ENCODE measurements at places on chromosomes 4 and X. TPM values are rescaled to one million over a fixed set of nuclear protein-coding genes. Genes with fewer than 3 reads are reported as not detected.
A peak's percentile ranks its signal among the peaks of the same experiment; 100 is the strongest.

DNA sequence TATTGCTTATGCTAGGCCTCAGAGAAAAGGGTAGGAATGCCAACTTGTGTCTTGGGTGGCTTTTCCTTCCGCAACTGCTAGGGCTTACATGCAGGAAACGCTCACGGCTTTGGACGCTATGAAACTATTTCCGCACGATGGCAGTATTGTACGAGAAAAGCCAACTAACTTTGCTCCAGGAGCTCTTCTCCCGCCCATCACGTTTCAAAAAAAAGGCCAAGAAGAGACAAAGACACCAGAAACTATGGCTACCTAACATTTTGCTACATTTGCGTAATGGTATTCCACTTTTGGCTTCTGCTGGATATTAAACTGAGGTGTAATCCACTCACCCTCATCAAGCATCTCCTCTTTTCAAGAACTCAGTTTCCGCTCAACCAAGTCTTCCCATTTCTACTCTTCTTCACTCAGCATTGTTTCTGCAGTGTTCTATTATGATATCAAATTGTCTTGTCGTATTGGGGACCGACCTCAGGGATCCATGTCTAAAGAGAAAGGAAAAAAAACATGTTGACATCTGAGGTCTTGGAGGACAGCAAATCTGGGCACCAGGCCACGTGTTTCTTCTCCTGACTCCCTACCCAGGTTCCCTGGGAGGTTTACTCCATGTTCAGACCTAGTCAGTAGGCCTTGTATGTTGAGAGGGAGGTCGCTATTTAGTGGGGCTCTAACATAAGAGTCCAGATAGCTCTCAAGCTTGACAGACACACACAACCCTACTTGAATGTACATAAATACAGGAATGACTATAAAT, 239.4 kb upstream of the STK26 start:
- H3K4me1 ChIP-seq: peaks cover 4% of the 10 kb centered on the region
- DNase-seq: peak; percentile 80
- peaks cover 3% of the 10 kb centered on the region for H3K27me3 ChIP-seq
- H3K36me3 ChIP-seq: no peaks in the 10 kb centered on the region
- H3K27ac ChIP-seq: no peak overlapping the region

- no peaks in the 10 kb centered on the region for H3K36me3 ChIP-seq
- DNase-seq: peak; percentile 95
- peaks cover 73% of the 10 kb centered on the region for H3K27me3 ChIP-seq
- no peak overlapping the region for H3K27ac ChIP-seq
- peaks cover 1% of the 10 kb centered on the region for H3K4me1 ChIP-seq
Observed at GRCh38 chr4:84503495-84504437, 4.7 kb upstream of the NKX6-1 start.

DNA sequence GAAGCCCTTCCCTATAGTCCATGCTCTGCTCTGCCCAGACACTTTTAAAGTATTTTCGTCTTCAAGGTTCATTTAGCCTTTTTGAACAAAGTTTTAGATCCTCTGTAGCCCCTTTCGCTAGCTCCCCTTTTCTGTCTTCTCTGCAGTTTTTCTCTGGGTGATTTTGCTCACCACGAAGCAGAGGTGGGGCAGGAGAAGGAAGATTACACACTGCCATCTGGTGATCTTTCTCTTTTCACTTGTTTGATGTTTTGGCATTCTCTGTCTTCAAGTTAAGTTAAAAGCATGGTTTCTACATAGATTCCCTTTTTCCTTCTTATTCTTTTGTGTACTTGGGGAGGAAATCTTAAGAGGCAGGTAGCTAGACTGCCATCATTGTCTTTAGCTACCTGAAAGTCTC, 43.9 kb downstream of the CC2D2A start:
- H3K4me3 ChIP-seq: no peak overlapping the region
- H3K27ac ChIP-seq: no peak overlapping the region
- H3K27me3 ChIP-seq: no peaks in the 10 kb centered on the region

- no peak for DNase-seq
- no peaks in the 10 kb centered on the region for H3K36me3 ChIP-seq
- peak overlapping the region; percentile 77 for H3K4me3 ChIP-seq
- H3K27me3 ChIP-seq: no peaks in the 10 kb centered on the region
- peak overlapping the region; percentile 70 for H3K27ac ChIP-seq
- peaks cover 31% of the 10 kb centered on the region for H3K4me1 ChIP-seq
Observed at GRCh38 chr4:39045827-39046221, 13.6 kb upstream of the TMEM156 start.

GRCh38 chr4:148044912-148045352, 313.0 kb downstream of the ARHGAP10 start:
- no peaks in the 10 kb centered on the region for H3K4me1 ChIP-seq
- no peak overlapping the region for H3K27ac ChIP-seq
- no peaks in the 10 kb centered on the region for H3K27me3 ChIP-seq
- DNase-seq: peak; percentile 74

DNA sequence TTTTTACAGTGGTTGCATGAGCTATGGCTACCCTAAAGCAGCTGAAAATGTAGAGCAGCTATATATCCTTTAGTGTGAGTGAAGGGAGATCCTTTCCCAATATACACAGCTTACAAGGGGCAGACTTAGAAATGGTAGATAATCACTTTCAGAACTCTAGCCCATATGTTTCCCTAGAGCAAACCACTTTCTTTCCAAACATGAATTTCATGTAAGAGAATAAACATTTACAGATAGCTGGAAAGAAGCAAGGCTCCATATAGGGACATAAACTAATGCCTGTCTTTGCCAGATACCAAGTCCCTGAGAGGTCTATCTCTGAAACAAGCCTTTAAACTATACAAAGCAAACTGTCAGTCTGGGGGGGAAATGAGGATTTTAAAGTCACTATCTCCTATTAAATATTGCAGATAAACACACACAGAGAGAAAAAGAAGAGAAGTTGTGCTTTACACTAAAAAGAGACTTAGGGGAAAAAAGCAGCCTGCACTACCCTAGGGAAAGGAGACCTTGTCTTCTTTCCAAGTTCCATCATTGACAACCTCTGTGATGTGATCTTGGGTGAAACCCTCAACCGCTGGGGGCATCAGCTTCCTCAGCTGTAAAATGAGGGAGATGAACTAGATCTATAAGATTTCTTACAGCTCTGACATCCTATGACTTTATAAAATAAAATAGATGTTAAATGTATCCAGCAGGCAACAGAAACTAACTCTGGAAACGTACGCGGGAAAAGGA, 73.6 kb downstream of the TMEM156 start:
- no peaks in the 10 kb centered on the region for H3K36me3 ChIP-seq
- no peak overlapping the region for H3K4me3 ChIP-seq
- no peaks in the 10 kb centered on the region for H3K4me1 ChIP-seq
- no peak overlapping the region for H3K27ac ChIP-seq
- DNase-seq: no peak

The NBDY gene
- 6.5 TPM for total RNA-seq

- peaks cover 2% of the 10 kb centered on the region for H3K4me1 ChIP-seq
- no peak overlapping the region for H3K27ac ChIP-seq
- no peak for DNase-seq
- no peaks in the 10 kb centered on the region for H3K36me3 ChIP-seq
- H3K27me3 ChIP-seq: peaks cover 56% of the 10 kb centered on the region
Observed at GRCh38 chr4:76892601-76893000, 5.3 kb downstream of the SOWAHB start.

DNA sequence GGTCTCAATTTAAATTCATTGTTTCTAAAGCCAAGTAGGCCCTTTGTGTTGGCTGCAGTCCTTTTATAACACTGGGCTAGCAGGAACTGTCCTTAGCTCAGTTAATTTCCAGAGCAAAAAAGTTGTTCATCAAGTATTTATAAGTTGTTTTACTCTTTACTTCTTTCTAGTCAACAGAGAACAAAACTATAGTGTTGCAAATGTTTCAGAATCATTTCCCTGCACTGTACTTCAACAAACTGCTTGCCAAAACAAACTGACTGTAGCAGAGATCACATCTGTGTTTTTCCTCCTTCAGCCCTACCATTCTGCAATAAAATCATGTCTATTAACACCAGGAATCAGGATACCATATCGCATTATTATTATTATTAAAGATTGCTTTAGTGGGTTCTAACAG, 168.5 kb upstream of the SH3RF1 start:
- H3K4me1 ChIP-seq: no peaks in the 10 kb centered on the region
- DNase-seq: peak; percentile 66
- no peaks in the 10 kb centered on the region for H3K27me3 ChIP-seq
- H3K4me3 ChIP-seq: no peak overlapping the region
- H3K36me3 ChIP-seq: no peaks in the 10 kb centered on the region

The NDNF gene
- total RNA-seq: 9.8 TPM

GRCh38 chr4:11628093-11628725, 199.5 kb upstream of the HS3ST1 start:
- H3K27ac ChIP-seq: no peak overlapping the region
- DNase-seq: no peak
- H3K4me3 ChIP-seq: no peak overlapping the region
- H3K27me3 ChIP-seq: no peaks in the 10 kb centered on the region
- no peaks in the 10 kb centered on the region for H3K36me3 ChIP-seq
- no peaks in the 10 kb centered on the region for H3K4me1 ChIP-seq

DNA sequence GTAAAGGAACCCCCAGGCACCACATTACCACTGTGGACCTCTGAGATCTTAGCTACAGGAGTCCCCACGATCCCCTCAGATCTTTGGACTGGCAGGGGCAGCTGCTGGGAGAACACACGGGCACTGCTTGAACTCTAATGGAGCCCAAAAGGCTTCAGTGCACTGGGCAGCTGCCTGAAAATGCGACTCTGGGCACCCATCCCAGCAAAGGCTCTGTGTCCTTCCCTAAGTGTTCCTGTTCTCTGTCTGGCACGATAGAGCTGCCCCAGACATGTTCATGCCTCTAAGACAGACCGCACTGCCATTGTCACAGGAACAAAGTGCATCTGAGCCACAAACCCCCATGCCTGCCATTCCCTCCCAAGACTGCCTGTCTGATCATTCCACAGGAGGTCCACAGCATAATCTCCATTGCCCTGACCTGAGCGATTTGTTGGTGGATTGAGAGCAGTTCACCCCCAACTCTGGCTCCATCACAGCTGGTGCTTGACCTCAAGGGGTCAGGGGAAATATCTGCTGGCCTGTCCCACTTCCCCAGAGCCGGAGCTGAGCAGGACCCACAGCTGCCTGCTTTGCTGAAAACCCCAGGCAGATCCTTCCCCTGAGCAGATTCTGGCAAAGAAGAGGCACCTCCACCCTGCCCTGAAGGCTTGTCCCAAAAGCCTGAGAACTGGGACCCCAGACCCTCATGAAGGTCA, 436.0 kb upstream of the INTU start:
- H3K4me1 ChIP-seq: no peaks in the 10 kb centered on the region
- H3K4me3 ChIP-seq: no peak overlapping the region
- H3K36me3 ChIP-seq: no peaks in the 10 kb centered on the region
- DNase-seq: no peak
- H3K27me3 ChIP-seq: no peaks in the 10 kb centered on the region

The ARSJ gene
- 18.6 TPM for total RNA-seq

DNA sequence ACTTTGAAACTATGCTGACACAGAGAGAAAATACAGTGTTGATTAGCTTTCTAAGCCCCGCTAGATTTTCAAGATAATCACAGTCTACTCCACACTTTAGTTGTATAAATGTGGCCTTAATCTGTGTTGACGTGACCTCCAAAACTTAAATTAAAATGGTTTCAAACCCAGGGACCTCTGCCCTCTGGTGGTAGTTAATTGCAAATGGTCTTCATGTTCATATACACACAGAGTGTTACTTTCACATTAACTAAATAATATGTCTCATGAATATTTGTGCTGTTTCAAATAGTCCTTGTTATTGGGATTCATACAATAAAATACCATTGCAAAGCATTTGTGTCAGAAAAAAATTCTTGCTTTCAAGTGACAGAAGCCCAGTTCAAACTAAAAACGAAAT, 64.3 kb downstream of the TASL start:
- H3K4me1 ChIP-seq: no peaks in the 10 kb centered on the region
- no peak overlapping the region for H3K4me3 ChIP-seq
- no peaks in the 10 kb centered on the region for H3K27me3 ChIP-seq
- no peak overlapping the region for H3K27ac ChIP-seq
- no peaks in the 10 kb centered on the region for H3K36me3 ChIP-seq

GRCh38 chr4:150875367-150875766, 139.7 kb downstream of the LRBA start:
- no peak overlapping the region for H3K27ac ChIP-seq
- H3K27me3 ChIP-seq: no peaks in the 10 kb centered on the region
- no peak for DNase-seq
- H3K4me1 ChIP-seq: no peaks in the 10 kb centered on the region
- no peak overlapping the region for H3K4me3 ChIP-seq
- H3K36me3 ChIP-seq: peaks cover 5% of the 10 kb centered on the region

The EDA2R gene
- 13.4 TPM for total RNA-seq

The CEP135 gene
- 10.1 TPM for total RNA-seq

The DCHS2 gene
- total RNA-seq: under 0.01 TPM
